ENCODE measurements at places on chromosomes 6 and 20. TPM values are rescaled to one million over a fixed set of nuclear protein-coding genes. Genes with fewer than 3 reads are reported as not detected.

DNA sequence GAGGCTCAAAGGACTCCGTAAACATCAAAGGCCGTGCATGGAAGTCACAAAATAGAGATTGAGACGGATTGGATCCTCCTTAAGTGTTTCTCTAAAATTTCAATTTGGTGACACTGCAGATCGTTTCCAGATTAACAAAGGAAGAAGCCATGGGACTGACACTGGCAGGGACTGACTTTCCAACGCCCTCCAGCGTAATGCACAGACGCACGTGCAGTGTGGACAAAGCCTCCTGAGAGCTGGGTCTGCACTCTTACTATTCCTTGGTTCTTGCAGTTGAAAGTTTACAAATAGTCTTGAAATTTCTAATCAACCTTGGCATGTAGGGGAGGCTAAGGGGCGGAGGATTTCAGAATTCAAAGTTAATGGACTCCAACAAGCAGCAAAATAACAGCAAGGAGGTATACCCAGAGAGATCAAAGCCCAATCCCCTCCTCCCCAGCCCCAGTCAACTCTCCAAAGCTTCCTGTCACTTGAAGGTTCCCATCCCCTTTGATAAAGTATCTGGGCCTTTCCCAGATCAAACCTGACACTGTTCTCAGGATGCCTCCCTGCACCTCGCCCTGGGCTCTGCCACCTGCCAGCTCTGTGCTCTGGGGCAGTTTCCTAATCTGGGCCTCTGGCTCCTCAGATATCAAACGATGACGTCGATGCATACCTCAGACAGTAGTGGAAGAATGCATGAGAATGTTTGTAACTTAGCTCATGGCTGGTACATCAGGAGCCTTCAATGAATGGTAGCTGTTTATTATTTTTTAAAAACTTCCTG lies 106.5 kb upstream of the TRAF3IP2 start:
- H3K4me1 ChIP-seq = peaks cover 56% of the 10 kb centered on the region
- no peak for DNase-seq
- peaks cover 67% of the 10 kb centered on the region for H3K36me3 ChIP-seq
- no peak overlapping the region for H3K4me3 ChIP-seq
- H3K27me3 ChIP-seq = no peaks in the 10 kb centered on the region

GRCh38 chr6:53646606-53647005 lies 18.9 kb downstream of the KLHL31 start:
- no peak overlapping the region for H3K4me3 ChIP-seq
- peak overlapping the region; percentile 83 for H3K27ac ChIP-seq
- no peak for DNase-seq
- H3K36me3 ChIP-seq = no peaks in the 10 kb centered on the region
- H3K4me1 ChIP-seq = peaks cover 8% of the 10 kb centered on the region

The C6orf141 gene
- total RNA-seq = not detected

The SCP2D1 gene
- total RNA-seq = not detected

DNA sequence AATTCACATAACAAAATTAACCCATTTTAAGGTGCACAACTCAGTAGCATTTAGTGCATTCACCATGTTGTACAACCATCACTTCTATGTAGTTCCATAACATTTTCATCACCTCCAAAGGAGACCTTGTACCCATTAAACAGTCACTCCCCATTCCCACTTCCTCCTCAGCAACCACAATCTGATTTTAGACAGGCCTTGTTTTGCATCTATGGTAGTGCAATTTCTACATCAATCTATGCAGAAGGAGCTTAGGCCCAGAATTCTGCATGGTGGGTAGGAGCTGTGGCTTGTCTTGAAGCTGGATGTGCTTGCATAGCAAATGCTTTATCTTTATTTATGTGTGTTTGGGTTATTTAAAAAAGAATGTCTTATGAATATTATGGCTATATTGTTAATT lies 13.5 kb upstream of the HLA-DQA1 start:
- no peak overlapping the region for H3K4me3 ChIP-seq
- H3K27ac ChIP-seq = peak overlapping the region; percentile 90
- no peaks in the 10 kb centered on the region for H3K27me3 ChIP-seq
- no peaks in the 10 kb centered on the region for H3K36me3 ChIP-seq
- DNase-seq = peak; percentile 61
- peaks cover 21% of the 10 kb centered on the region for H3K4me1 ChIP-seq

GRCh38 chr20:50554694-50555579 lies 44.8 kb downstream of the PTPN1 start:
- H3K4me3 ChIP-seq = no peak overlapping the region
- no peak for DNase-seq
- peaks cover 2% of the 10 kb centered on the region for H3K4me1 ChIP-seq
- no peak overlapping the region for H3K27ac ChIP-seq
- no peaks in the 10 kb centered on the region for H3K27me3 ChIP-seq

DNA sequence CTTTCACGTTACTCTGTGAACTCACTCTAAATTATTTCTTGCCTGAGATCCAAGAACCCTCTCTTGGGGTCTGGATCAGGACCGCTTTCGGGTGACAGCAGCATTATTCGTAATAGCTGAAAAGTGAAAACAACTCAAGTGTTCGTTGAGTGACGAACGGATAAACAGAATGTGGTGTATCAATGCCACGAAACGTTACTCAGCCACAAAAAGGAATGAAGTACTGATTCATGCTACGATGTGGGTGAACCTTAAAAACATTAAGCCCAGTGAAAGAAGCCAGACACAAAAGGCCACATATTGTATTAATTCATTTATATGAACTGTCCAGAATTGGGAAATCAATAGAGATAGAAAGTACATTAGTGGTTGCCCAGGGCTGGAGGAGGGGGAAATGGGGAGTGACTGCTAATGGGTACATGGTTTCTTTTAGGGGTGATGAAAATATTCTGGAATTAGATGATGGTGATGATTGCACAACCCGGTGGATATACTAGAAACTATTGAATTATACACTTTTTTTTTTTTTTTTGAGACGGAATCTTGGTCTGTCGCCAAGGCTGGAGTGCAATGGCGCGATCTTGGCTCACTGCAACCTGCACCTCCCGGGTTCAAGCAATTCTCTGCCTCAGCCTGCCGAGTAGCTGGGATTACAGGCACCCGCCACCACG lies 8.4 kb downstream of the PTGIS start:
- H3K4me1 ChIP-seq = no peaks in the 10 kb centered on the region
- H3K27ac ChIP-seq = no peak overlapping the region
- H3K36me3 ChIP-seq = no peaks in the 10 kb centered on the region
- no peak for DNase-seq
- no peak overlapping the region for H3K4me3 ChIP-seq

DNA sequence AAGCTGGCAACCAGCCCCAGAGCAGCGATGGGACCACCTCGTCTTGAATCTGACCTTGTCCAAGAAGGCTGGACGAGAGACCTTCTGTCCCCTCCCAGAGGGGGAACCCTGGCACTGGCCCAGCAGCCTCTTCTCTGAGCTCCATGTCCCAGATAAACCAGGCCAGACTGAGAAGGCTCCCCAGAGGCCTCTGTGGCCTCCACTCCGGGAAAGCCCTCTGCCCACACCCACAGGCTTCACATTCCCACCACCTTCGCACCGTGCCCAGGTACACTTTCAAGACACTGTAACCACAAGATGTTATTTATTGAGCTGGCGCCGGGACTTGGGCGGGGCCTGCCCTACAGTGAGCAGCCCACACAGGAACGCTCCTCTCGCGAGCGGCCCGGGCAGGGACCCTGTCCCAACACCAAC lies 33.2 kb downstream of the ADA start:
- DNase-seq = no peak
- H3K4me1 ChIP-seq = peaks cover 35% of the 10 kb centered on the region
- H3K27ac ChIP-seq = no peak overlapping the region
- no peaks in the 10 kb centered on the region for H3K27me3 ChIP-seq
- no peak overlapping the region for H3K4me3 ChIP-seq

The ISM1 gene
- 0.13 TPM for total RNA-seq

The ZSCAN26 gene
- 24.4 TPM for total RNA-seq

DNA sequence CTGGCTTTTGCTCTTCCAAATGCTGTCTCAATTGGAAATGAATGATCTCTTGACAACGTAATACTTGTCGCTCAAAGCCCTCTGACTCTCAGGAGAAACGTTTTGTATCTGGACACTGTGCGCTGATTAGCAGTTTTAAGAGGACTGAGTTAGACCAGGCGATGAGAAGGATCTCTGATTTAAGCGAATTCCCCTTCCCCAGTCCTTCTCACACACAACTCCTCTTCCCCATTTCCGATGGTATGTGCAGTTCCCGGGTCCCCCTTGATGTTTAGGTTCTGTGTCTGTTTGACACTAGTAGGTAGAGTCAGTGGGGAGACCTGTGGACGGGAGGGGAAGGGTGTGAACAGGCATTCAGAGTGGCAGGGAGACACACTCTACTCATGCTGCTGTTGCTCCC lies 2.5 kb downstream of the ZDHHC14 start:
- H3K4me3 ChIP-seq = no peak overlapping the region
- DNase-seq = no peak
- no peak overlapping the region for H3K27ac ChIP-seq
- H3K36me3 ChIP-seq = no peaks in the 10 kb centered on the region
- peaks cover 12% of the 10 kb centered on the region for H3K4me1 ChIP-seq

Measured in natural killer cell (primary cell).